Suppressor macrophage treated with lipopolysaccharide for 4 hours (primary cell): ENCODE measurements at places on chromosomes 13 and 19.

- no peak for DNase-seq
Observed at GRCh38 chr13:60492187-60492586, 95.2 kb downstream of the TDRD3 start.

DNA sequence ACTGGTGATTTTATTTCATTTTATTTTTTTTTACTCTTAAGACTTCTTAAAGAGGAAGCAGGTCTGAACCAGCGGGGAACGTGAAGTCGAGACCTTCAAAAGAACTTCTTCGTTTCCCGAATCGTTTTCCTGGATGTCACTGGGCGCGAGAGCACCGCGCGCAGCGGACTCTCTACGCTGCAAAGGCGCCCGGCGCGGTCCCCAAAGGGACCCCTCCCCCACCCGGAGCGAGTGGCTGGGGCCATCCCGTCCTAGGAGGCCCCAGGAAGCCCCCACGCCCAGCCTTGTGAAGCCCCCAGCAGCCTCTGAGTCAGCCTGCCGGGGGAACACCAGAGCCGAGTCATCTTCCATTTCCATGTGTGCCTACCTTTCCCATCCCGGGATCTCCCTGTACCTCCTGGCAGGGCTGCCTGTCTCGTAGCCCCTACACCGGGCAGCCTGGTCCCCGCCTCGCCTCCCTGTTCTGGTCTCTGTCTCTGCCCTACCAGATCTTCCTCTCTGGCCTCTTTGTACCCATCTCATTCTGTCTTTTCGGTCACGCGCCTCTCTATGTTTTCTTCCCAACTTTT, 608 bp downstream of the CD70 start:
- peak; percentile 54 for DNase-seq

DNA sequence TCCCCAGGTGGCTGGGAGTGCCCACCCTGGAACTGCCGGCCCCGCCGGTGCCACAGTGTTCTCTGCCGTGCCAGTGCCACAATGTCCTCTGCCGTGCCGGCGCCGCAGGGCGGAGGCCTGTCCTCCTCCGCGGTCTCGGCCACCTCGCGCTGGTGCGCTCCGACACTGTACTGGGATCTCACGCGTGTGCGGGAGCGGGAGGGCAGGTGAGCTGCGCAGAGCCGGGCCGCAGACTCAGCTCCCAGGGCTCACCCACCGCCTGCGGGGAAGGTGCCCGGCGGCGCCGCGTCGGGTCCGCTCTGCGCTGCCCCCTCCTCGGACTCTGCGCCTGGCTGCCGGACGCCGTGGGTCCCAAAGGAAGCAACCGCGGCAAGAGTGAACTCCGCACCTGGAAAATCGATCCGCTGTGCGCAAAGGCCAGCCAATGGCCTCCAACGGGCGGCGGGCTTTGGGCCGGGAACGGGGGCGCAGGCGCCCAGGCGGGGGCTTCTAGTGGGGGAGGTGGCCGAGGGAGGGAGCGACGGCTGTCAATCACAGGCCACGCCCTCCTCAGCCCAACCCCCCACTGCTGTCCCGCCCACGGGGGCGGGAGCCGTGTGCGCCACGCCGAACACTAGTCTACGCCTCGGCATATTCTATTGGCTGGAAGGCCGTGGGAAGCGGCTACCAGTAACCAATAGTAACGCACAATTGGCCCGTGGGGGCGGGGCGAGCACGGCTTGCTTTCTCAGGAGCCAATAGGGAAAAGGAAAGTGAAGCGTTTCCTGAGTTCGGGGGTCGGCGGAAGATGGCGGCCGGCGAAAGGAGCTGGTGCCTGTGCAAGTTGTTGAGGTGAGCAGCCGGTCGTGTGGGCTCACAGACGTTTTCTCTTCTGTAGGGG, at the start of gene ALG11:
Gene ALG11, plus strand, starts transcription at position 767 of the 880 bp plus-strand sequence. Its CDS starts 21 bp downstream, at position 788.
- peak; percentile 100 for DNase-seq

GRCh38 chr13:30978981-30979956, 46.8 kb downstream of the TEX26 start:
- peak; percentile 61 for DNase-seq

- DNase-seq, result no peak
Observed at GRCh38 chr19:29620931-29621351, 14.9 kb downstream of the POP4 start.

GRCh38 chr13:45940061-45940460, 88.5 kb upstream of the SIAH3 start:
- DNase-seq, result peak; percentile 64

GRCh38 chr13:95382916-95383315, 81.7 kb upstream of the ABCC4 start:
- peak; percentile 15 for DNase-seq

- no peak for DNase-seq
Observed at GRCh38 chr13:73844986-73845385, 289.2 kb downstream of the KLF12 start.

GRCh38 chr19:42352301-42353259, 27.1 kb downstream of the MEGF8 start:
- DNase-seq, result no peak

- DNase-seq, result no peak
Observed at GRCh38 chr19:55669418-55670279, 5.4 kb upstream of the EPN1 start.

- DNase-seq, result no peak
Observed at GRCh38 chr19:53818756-53819155, 5.4 kb downstream of the NLRP12 start.
